ENCODE measurements at places on chromosomes 16 and 17.

DNA sequence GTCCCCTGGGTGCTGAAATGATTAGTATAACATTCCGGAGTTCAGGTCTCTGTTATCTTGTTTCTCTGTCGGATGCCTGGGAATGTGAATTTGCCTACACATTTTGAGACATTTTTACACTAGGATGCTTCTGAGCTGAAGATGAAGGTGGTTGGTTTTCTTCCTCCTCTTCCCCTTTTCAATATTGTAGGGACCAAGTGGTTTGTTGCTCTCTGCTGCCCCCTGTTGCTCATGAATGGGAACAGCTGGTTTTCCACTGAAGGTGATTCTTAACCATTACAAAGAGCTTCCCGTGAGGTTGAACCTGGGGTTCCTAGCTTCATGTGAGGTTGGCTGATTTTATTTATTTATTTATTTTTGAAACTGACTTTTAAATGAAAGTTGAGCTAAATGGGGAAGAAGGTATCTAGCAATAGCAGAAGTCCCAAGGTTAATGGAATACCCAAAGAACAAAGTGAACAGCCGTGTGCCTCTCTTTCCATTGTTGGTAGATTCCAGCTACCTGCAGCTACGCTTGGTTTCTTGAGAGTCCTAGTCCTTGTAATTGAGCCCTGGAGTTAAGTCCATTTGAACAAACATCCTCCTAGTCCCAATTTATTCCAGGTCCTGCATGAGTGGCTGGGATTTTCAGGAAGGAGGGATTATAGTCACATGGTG is 983.9 kb upstream of the EEF2KMT start:
- peak; percentile 2 for DNase-seq

DNA sequence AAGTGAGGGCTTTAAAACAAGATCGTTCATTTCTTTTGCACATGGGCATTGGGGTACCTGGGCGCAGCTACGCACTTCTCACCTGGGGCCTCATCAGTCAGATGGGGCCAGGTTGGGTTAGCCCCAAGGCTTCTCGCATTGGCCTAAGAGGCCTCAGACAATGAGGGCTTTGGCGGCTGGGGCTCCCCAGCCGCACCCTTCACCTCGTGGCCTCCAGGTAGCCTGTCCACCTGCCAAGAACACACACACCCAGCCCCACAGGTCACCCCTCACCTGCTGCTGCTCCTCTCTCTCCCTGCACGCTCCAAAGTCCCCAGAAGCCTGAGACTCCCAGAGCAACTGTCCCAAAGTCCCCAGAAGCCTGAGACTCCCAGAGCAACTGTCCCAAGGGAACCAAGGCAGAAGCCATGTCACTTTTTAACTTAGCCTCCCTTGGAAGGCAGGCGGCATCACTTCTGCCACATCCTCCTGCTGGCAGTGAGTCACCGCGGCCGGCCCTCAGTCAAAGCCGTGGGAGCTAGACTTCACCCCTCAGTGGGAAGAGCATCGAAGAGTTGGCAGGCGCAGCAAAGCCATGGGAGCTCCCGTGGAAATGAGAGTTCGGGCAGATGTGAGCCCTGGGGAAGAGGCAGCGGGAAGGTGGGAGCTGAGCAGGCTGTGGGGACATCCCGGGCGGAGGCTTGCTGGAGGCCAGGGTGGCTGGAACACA is 78.9 kb upstream of the PLCG2 start:
- no peak for DNase-seq

DNA sequence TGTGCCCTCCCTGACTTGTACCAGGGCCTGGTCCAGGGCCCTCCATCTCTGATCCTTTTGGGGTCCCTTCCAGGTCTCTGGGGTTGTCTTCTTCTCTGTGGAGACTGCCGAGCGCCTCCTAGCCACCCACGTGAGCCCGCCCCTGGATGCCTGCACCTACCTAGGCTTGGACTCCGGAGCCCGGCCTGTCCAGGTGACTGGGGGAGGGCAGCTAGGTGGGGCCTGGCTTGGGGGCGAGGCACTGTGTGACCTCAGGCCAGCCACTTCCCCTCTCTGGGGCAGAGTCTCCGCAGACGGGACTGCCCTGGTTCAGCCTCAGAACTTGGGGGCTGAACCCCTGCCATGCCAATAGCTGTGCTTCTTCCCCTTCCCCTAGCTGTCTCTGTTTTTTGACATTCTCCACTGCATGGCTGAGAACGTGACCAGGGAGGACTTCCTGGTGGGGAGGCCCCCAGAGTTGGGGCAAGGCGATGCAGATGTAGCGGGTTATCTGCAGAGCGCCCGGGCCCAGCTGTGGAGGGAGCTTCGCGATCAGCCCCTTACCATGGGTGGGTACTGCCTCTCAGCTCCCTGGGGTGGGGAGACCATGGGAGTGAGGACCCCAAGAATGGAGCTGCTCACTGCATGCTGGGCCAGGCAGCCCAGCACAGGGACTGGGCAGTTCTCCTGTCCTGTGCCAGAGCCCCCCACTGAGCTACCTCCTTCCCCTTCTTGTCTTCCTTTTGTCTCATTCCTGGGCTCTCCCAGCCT is 14.6 kb downstream of the FCSK start:
- DNase-seq, result no peak

DNA sequence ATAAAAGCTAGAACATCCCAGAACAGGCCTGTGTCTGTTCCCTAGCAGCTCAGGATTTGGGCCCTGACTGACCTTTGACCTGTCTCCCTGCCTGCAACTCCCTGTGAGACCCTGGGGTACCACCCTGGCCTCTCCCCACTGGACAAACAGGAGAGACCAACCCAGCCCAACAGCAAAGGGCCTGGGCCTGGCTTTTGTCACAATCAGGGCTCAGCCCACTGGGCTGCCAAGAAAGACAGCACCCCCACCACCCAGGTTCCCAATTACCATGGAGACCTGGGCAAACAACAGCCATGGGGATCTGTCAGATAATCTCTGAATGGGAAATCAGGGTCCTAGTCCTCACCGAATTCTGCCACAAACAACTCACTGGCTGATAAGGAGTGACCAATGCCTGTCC is 11.1 kb downstream of the PLLP start:
- no peak for DNase-seq

DNA sequence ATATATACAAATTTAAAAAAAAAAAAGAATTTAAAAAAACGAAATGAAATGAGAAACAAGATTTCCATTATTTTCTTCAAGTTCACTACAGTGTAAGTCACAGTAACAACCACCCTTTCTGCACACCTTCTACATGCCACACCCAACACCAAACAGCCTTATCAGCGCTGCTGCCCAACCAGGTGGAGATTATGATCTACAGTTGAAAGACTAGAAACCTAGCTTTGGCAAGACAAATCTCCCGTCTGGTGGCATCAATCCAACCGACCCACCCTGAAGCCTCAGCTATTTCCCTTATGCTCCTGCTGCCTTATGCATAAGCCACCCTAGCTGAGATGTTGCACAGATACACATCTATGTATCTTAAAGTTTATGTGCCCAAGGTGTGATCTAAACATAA is 60.8 kb downstream of the PARN start:
- DNase-seq, result no peak

DNA sequence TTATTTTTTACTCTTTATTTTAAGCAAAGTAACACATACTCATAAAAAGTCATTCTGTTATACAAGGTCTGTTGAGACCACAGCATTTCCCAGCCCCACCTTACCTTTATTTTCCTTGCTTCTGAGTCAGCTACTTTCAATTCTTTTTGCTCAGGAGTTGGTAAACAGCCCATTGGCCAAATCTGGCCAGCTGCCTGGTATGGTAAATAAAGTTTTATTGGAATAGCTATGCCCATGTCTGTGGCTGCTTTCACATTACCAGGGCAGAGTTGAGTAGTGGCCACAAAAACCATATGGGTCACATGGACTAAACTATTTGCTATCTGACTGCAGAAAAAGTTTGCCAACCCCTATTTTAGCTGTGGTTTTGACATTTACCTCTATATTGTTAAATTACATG is 3.4 kb upstream of the NSRP1 start:
- peak; percentile 36 for DNase-seq

GRCh38 chr17:81635431-81635830 is 1.5 kb downstream of the NPLOC4 start:
- DNase-seq, result no peak

DNA sequence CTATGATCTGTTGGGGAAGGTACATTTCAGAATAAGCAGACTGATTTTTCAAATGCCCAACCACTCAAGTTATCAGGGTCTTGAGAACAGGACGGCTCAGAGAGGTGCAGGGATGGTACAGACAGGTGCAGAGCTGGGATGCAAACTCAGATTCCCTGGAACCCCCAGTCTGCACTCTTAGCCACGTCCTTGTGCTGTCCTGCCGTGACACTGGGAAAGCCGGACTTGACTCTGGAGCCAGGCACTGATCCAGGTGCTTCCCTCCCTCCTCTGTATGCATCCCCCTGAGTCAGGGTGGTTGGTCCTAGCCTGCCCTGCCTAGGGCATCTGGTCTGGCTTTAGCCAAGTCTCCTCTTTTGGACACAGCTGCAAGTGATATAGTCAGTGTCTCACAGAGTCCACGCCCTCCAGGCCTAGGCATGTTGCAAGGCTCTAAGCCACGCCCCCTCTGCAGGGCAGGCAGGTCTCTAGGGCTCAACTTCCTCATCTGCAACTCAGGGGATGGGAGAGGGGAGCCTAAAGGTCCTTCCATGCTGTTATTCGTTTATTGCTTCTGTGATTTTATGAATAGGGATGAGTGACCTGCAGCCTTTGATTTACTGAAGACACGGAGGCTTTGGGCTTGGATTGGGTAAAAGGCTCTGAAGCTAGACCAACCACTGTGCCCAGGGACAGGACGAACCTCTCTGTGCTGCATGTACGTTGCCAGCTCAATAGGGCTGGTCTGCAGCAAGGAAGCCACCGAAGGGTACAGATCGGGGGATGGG is 97.3 kb downstream of the SDK2 start:
- DNase-seq, result no peak

DNA sequence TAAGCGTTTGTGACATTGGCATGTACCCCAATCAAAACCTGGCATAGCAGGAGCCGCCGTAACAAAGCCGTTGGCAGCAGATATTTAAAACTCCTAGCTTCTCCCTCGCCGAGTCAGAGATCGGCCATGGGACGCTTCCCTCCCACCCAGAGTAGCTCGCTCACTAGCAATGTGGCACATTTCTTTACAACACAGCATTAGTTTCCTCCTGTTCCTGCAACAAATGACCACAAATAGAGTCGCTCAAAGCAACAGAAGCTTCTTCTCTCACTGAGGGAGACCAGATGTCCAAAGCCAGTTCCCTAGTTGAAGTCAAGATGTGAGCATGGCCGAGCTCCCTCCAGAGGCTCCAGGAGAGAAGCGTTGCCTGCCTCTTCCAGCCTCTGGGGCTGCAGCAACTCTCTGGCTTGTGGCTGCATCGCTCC is 106.7 kb downstream of the RBFOX3 start:
- DNase-seq, result no peak

DNA sequence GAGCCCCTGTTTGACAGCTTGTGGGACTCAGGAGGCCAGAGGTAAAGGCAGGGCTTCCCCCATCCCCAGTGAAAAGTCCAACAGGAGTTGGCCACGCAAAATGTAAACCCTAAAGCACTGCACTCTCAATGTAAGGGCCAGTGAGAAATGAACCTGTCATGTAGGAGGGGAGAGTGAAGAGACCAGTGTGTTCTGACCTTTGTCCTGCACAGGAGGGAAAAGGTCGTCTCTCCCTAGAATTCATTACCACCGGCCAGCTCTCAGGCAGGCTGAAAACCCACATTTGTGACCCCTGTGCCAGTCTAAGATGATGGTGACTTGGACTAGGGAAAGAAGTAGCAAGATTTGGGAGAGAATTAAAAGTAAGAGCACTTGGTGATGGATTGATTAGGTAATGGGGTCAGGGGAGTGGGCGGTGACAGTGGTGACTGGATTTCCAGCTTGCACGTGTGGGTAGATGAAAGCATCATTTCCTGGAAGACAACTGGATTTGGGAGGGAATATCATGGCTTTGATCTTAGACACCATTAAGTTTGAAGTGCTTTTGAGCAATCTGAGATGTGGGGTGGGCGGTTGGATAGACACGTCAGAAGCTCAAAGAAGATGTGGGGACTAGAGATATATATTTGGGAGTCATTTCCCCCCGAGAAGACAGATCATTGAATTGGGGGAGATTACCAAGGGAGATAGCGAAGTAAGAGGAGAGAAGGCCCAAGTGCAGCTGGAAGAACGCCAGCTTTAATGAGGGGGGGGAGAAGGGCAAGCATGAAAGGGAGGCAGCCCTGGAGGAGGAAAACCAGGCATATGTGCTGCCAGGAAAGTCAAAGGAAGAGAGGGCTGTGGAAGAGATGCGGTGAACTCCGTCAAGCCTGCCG is 119.5 kb downstream of the NTN1 start:
- no peak for DNase-seq

- DNase-seq, result no peak
Observed at GRCh38 chr16:88340755-88341150, 42.0 kb upstream of the ZNF469 start.

- peak; percentile 76 for DNase-seq
Observed at GRCh38 chr17:41801374-41802271, 10.1 kb downstream of the P3H4 start.

DNA sequence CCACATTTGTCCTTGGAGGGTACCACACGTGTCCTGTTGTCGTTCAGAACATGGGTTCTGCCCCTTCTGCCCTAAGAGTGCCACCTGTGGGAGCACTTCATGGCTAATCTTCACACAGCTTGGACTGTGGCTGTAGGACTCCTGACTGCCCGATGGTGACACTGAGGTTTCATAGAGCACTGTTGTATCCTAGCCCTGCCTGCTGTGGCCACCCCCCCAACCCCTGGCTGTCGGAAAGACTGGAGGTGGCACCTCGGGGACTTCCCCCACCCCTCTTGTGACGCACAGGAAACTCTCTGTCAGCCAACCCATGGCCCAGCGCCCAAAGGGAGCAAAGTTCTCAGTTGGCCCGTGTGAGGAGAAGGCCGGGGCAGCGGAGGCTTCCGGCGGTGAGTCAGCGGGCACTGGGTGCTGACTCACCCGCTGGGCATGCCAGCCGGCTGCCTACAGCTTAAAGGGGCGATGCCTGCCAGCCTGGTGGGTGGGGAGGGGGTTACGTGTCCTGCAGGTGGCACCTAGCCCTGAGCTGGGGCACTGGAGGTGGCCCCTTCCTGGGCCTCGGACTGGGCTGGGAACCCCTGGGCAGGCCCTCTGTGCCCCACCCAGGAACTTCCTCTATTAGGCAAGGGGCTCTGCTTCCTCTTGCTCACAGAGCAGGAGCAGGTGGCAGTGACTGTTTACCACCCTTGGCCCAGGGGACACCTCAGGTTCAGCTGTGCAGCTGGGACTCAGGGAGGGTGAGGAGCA is 3.4 kb downstream of the MAP2K3 start:
- DNase-seq, result peak; percentile 30

DNA sequence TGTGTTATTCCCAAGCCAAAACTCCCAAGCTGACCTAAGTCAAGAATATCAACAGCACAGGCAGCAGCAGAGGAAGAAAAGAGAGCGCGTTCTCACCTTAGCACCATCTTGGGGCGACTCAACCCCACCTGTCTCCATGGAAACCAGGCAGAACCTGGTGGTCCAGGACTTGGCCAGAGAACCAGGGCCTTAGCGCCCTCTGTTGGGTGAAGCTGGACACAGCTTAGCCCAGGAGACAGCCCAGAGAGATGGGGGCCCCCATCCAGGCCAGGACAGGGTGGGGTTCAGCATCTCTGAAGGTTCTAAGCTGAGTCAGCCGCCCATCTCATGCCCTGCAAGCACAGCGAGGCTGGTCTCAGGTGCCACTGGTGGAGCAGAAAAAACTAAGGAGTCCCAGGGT is 60.1 kb upstream of the TMEM132E start:
- DNase-seq, result no peak

Measured in NCI-H2081 (cell line).